ENCODE measurements at places on chromosomes 3 and 15.

DNA sequence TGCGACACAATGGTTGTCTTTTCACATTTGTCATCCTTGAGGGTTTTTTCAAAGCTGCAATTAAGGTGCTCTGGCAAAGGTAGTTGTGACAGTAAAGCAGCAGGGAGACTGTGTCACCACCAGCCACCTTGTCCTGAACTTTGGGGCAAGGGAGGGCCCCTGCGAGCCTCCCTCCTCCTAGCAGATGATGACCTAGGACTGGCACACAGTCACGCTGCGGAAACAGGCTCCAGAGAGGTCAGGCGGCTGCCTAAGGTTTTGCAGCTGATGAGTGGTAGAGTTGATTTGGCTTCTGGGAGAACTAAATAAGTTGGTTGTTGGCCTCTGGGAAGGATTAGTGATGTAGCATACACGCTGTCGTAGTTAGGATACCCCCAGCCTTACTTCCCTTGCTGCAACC is 62.7 kb downstream of the PDIA5 start:
- DNase-seq = no peak

GRCh38 chr15:90101130-90101968 is 919 bp downstream of the IDH2 start:
- peak; percentile 70 for DNase-seq

DNA sequence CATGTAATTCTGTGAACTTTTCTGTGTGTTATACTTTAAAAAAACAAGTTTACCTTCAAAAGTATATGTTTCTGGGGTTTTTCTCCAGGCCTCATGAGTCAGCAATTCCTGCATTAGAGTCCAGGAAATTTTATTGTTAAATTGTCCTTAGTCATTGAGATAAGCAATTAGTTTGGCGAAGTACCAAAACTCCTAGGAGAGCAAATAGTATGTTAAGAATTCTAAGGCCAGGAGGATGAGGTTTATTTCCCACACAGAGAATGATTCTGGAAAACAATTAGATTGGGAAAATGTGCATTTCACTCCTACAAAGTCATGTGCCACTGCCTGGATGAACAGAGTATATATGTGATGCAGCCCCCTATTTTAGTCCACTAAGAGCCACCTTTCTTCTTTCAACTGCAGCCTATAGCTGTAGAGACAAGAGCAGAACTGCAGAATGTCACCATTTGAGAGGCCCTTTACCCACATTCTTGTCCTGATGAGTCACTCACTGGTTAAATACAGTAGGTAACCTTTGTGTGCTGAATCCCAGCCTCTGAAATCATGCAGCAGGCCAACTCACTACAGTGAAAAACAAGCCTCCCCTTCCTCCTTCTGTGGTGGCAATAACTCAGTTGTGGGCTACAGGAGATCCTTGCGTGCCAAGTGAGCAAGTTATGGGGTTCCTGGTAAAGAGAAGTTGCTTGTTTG is 452.8 kb upstream of the THBS1 start:
- DNase-seq = peak; percentile 46

GRCh38 chr3:7038394-7038793 is 177.5 kb downstream of the GRM7 start:
- DNase-seq = no peak

DNA sequence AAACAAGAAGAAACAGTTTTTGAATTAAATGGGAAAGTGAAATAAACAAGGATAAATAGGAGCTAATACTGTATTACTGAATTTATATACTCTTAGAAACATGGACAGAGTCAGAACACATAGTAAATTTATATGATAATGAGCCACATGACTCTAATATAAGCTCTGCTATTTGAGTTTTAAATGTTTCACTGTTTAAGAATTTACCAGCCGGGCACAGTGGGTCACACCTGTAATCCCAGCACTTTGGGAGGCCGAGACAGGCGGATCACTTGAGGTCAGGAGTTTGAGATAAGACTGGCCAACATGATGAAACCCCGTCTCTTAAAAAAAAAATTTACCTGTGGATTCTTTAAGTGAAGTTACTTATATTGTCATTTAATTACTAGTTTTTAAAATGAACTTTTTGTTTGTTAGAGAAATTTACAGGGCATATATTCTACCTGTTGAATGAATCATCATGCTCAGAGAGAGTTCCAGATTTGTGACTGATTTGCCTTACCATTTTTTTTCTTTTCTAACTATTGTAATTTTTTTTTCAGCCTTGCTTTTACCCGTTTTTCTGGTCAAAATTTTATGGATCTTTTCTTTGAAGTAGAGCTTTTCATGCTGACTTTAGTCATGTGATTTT is 125.7 kb downstream of the TCF12 start:
- no peak for DNase-seq

DNA sequence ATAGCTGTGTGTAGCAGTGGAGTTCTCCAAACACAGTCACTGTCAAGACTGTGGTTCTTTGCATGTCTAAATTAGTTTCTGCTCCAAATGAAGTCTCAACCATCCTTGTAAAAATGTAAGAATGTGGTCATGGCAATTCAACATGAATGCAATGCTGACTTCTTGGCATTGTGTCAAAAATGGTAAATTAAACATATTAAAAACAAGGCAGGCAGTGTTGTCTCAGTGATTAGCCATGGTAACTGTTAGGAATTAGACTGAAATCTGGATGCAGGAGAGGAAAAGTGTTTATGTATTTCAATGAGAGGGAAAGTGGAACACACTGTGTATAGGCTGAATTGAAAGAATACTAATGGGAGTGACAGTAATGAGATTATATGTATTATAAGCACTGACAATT is 597.2 kb downstream of the EDEM1 start:
- no peak for DNase-seq

DNA sequence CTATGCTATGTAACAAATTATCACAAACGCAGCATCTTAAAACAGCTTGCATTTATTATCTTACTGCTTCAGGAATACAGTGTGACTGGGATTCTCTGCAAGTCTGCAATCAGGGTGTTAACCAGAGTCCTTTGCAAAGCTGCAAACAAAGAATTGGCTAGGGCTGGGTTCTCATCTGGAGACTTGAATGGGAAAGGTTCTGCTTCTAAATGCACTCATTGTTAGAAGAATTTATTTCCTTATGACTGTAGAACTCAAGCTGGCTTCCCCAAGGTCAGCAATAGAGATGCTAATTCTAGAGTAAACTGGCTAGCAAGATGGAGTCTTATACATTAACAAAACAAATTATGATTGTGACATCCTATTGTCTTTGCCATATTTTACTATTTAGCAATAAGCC is 673.7 kb downstream of the DIPK2A start:
- no peak for DNase-seq

DNA sequence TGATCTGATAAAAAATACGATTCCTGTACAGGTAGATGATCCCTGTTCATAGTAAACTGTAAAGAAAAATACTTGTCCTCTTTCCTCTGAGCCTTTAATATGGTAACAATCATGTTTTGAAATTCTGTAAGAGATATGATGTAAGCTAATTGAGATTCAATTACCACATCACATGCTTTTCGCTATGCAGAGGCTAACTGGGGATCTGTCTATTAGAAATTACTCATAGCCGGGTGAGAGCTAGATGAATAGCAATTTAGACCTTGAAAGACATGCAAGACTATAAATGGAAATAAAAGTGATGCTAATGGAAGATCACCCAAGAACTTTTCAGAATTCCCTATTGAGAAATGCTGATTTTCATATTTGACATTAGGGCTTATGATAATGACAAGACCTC is 579.9 kb upstream of the ZNF717 start:
- DNase-seq = no peak

DNA sequence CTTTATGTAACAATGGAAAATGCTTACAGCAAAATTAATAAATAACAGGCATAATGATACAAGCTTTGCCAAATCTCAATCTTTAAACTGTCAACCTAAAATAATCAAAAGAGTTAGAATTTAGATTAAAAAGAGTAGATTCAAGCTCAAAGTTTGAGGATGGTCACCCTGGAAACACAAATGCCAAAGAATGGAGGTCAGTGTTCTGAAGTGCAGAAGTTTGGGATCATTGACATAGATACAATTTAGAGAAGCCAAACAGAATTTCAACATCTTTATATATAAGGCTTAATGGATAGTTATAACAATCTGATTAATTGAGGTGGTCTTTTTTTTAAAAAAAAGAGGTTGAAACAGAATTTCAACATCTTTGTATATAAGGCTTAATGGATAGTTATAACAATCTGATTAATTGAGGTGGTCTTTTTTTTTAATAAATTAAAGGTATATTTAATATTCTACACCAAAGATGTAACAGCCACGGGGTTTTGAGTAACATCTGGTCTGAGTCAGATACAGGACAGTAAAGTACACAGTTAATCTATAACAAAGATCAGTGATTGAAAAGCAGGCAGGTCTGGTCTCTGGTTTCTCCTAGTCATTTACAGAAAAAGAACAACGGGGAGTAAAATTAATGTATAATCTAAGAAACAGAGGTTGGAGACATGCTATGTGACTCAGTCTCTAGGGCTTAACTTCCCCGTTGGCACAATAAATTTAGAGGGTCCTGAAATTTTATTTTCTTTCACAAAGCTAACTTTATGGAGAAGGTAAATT is 490.7 kb downstream of the GBE1 start:
- no peak for DNase-seq

DNA sequence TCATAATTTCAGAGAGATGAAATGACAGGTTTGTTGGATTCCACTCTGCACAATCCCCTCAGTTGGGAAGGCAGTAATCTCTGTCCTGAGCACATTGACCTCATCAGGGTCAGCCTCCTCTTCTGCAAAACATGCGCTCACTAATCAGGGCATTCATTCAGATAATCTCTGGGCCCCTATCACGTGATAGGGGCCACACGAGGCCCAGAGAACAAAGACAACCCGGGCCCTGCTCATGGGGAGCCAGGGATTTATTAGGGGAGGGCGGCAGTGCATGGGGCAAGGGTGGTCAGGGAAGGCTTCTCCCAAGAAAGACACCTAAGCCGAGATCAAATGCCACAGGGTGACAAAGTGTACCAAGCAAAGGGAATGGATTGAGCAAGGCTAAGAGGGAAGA is 1.1 kb downstream of the TCTA start:
- no peak for DNase-seq

- DNase-seq = no peak
Measured at GRCh38 chr3:142218703-142219102, 6.7 kb downstream of the GK5 start.

GRCh38 chr3:10557781-10558373 is 52.5 kb upstream of the ATP2B2 start:
- DNase-seq = no peak

GRCh38 chr15:70353606-70354345 is 256.1 kb upstream of the TLE3 start:
- DNase-seq = no peak

DNA sequence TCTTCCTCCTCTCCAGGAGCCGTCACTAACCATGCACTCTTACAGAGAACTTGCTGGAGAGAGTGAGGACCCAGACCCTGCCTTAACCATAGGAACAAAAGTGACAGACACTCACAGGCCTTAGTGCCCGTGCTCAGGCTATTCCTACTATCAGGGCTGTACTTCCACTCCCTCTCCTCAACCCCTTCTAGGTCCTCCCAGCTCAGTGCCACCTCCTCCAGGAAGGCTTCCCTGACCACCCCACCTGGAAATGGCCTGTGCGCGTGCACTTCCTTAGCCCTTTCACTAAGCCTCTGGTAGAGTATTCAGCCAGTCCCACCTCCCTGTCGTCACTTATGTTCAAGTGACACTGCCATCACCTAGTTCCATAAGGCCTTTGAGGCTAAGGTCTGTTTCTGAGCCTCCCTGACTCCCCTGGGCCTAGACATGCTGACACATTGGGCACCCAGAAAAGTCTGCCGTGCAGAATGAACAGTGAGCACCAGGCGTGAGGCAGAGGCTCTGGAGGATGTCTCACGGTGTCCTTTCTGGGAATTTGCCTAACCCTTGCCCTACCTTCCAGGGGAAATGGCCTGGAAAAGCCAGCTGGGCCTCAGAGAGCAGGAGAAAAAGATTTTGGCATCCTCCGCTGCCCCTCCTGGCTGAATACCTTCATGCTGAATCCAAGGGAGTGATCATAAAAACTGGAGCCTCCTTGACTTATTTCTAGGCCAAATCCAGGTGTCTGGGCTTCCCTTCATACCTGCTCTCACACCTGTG is 108.6 kb upstream of the SMAD3 start:
- no peak for DNase-seq

GRCh38 chr3:124322966-124323365 is 331.0 kb upstream of the ROPN1 start:
- no peak for DNase-seq

DNA sequence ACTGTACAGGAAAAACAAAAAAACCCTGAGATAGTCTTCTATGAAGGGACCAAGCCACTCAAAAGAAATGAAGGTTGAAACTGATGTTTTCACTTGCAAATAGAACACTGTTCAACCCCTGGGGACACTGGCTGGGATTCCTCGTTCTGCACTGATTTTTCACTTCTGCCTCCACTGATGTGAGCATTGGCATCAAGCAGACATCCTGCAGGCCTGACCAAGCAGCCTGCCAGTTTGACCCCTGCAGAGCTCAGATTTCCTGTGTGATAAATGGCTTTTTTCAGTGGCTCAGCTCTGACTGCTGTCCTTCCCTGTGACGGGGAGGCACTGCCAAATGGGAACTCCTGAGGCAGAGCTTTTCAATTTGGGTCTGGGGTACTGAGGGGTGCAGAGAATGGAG is 50.0 kb downstream of the RASGRP1 start:
- peak; percentile 14 for DNase-seq

- no peak for DNase-seq
Measured at GRCh38 chr3:38653685-38654537, 4.4 kb upstream of the SCN5A start.

DNA sequence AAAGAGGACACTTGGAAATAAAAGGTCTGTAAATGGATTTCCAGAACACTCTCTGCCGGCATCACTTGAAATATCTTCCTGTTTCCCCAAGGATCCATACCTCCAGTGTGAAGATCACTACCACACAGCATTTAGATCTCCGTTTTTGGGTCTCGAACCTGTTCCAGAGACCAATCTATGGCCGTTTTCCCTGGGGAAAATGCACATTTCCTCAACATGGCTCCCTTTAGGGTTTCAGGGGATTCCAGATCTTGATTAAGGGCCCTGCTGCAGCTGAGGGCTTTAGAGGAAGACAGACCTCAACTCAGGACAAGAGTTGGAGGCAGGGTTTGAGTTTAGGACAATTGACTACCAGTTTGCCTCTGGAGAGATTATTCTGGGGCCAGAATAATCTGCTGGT is 2.1 kb downstream of the CTSH start:
- DNase-seq = no peak

GRCh38 chr3:15272426-15273196 is 59.8 kb downstream of the SH3BP5 start:
- peak; percentile 37 for DNase-seq

DNA sequence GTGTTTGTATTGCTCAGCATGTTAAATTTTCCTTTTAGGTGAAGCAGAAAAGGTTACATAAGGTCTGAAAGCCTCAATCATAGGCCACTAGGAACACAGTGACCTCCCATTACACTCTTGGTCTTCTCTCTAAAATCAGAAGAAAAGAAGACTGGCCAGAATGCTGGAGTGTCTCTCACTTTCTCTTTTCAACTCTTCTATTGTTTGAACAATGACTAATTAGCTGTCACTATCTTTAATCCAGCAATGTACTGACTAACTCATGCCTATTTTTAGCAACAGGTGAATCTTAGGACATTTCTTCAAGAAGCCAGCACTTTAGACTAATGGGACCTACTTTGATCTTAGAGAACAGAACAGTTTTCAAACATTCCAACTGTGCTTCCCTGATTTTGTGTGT is 142.8 kb downstream of the TGFBR2 start:
- no peak for DNase-seq

GRCh38 chr3:4506559-4507023 is 13.4 kb downstream of the ITPR1 start:
- DNase-seq = no peak
